ENCODE measurements at places on chromosomes 13 and 19.
A peak's percentile ranks its signal among the peaks of the same experiment; 100 is the strongest.

DNA sequence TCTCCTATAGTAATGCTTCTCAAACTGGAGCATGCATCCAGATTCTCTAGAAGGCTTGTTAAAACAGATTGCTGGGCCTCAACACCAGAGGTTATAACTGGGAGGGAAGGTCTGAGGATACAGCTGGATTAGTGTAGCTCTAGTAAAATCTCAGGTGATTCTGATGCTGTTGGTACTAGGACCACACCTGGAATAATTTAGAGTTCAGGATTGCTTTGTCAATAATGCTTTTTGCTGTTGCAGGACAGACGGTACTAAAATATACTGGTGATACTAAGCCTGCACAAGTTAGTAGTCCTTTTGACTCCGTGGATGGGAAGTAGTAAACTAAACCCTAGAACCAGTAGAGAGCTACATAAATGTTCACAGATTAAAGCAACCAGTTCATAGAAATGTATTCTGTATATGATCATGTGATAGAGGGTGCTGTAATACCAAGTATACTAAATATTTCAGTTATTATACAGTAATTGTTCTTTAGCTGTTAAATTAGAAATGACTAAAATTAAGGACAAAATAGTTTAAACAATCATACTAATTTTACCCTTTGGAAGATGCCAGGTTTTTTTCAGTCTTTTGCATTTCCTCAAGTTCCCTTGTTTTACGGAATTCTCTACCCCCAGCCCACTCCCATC is 258.2 kb upstream of the STARD13 start:
- DNase-seq = no peak

GRCh38 chr13:43128504-43128961 is 105.1 kb downstream of the DNAJC15 start:
- no peak for DNase-seq

- no peak for DNase-seq
Measured at GRCh38 chr13:61045251-61045650, 370.4 kb downstream of the PCDH20 start.

DNA sequence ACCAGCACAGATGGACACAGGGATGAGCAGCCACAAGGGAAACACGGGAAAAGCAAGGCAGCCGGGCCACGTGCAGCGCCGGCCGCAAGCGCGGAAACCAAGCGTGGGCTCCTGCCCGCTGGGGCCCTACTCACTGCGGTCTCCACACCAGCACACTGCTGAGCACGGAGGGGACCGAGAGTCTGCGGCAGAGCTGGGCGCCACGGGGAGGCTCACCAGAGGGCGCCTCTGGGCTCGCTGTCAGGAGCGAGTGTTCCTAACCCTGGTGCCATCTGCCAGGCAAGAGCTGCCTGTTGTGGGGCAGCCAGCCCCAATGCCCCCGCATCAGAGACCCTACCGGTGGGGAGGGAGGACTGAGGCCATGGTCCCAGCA is 26.5 kb downstream of the MPND start:
- peak; percentile 64 for DNase-seq

- no peak for DNase-seq
Measured at GRCh38 chr13:109647053-109647452, 139.3 kb downstream of the IRS2 start.

DNA sequence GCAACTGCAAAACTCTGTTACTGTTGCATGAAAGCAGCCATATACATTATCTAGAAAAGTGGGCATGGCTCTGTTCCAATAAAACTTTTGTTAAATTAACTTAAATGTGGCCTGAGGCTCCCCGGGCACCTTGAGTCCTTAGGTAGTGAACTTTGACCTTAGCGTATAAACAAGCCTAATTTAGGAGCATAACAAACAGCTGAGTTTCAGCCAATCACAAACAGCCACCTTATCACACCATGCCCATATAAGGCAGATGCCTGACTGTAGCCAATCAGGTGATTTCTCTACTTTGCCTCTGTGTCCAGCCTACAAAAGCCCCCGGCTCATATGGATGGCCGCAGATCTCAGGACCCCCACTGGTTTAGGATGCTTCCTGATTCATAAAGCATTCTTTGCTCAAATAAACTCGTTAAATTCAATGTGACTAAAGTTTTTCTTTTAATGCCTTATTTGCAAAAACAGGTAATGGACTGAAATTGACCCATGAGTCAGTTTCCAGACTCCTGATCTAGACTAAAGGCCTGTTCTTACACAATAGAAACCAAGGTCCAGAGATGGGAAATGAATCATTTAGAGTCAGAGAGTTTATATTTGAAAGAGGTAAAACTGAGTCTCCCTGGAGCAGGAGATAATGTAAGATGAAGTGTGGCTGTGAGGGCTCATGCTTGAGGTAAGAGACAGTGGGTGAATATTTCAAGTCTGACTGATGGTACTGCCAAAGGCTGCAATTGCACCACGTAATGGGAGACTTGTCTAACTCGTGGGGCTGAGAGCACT is 130.2 kb downstream of the FGF9 start:
- no peak for DNase-seq
